8988T (cell line): ENCODE measurements at places on chromosomes 2 and 18.

DNA sequence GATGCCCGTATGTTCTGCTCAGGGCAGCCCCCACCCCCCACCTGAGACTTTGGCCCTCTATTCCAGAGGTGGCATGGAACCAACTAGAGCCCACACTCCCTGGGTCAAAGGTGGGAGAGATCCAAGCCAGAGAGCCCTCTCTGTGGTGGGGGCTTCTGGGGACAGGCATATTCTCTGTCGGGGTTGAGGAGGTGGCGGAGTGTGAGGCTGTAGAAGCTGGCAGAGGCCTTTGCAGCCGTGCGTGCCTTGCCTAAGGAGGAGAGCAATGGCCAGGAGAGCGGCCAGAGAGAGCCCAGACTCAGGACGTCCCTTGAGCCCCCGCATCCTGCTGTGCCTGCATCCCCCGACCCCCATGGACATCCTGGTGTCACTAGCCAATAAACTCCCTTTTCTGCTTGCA, 79.2 kb upstream of the HPCAL1 start:
- DNase-seq = no peak

DNA sequence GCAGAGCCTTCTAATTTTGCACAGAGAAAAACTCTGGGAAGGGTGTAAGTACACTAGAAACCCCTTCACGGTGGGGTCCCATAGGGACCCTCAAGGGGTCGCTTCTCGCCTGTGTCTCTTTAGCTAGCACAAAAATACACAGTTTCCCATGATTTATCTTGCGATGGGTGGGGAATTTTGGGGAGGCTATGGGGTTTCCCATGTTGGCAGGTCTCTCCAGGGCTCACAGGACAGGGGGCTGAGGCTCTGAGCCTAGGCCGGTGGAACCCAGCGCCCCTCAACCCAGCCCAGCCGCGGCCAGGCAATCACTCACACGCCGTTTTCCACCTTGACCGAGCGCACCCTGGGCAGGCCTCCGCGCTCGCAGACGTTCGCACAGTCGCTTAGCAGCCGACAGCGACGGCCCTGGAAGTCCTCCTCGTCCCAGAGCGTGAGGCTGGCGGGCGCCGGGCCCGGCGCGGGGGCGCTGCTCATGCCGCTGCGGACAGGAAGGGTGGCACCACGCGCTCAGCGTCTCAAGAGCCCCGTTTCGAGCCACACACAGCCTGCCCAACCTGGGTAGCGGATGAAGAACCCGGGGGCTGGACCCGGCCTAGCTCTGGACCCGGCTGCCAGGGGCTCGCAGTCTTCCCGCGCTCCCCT, 398 bp downstream of the CRYBA2 start:
- DNase-seq = no peak

DNA sequence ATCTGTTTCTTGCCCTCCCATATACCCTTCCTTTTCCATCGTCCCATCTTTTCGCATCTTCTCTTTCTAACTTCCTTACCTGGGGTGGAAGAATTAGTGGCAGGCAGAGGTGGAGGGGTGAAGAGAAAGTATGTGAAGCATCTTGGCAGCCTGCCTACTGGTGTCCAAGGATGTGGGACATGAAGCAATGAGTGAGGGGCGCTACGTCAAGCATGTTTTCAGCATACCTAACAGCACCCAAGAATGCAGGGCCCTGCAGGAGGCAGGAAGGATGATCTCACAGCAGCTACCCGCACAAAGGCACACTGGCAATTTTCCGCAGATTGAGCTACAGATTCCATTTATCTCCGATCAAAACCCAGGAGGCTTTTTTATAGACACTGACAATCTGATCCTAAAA, 42.2 kb downstream of the METTL4 start:
- DNase-seq = peak; percentile 48

- DNase-seq = no peak
Measured at GRCh38 chr2:200476836-200477235, 33.0 kb downstream of the KCTD18 start.

DNA sequence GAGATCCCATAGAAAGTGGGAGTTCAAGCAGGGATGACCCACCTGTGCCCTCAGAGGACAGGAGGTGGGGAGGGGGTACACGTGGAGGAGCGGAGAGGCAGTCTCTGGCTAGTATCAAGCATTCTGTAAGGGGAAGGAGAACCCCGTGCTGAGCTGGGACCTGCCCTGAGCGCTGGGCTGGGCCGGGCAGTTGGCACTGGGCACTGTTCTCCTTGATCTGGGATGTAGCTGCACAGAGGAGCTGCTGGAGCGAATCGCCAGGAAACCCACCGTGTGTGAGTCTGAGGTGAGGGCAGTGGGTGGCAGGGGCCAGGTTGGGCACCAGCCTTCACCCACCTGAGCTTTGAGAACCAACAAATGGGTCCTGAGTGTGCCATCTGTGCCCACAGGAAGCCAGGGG, 19.8 kb upstream of the GMPPA start:
- DNase-seq = no peak

GRCh38 chr2:45789317-45789716, 137.8 kb downstream of the PRKCE start:
- no peak for DNase-seq

DNA sequence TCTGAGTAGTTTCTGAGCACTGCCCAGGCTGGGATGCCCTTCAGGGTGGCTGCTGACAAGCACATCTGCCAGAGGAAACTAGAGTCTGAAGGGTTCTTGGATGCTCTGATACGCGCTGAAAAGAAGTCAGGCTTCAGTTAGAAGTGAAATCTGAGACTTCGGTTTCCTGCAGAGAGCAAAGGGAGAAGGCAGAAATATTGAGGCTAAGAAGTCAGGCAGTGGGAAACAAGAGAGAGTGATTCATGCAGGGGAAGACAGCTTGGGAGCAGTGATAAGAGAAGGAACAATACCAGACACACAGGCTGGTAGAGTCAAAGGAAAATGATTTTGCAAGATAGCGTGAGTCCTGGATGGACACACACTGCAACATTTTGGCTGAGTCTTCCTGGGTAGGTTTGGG, 51.0 kb upstream of the BOD1L2 start:
- DNase-seq = no peak

DNA sequence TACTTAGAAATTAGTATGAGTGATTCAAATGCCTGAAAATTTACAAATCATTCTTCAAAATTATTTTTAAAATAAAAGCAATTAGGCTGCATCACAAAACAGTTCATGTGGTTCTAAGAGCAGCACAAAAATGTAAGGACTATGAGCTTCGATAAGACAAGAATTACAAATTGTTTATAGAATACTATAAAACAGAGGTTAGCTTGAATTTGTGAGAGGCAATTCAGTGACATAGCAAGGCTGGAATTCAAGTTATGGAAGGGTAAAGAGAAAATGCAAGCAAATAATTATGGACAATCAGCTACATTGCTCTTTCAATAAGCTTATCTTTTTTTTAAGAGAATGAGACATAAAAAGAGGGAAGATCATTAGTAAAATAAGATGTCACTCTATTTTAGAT, 7.1 kb upstream of the XIRP2 start:
- no peak for DNase-seq

DNA sequence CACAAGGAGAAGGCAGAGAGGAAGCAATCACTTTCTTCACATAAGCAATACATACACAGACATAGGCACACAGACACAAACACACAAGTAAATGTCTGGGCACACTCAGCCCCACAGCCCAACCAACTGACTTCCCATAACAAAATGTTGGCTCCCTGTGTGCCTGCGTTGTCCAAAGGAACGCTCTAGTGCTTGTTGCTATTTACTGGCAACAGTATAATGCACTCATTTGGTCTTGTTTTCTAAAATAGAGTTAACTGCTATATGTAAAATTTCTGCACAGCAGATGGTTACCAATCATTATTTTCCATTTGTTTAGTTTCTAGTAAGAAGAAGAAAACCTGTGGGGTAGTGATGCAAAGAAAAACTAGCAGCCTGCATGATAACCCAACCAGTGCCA, 16.5 kb downstream of the FIGN start:
- DNase-seq = no peak

DNA sequence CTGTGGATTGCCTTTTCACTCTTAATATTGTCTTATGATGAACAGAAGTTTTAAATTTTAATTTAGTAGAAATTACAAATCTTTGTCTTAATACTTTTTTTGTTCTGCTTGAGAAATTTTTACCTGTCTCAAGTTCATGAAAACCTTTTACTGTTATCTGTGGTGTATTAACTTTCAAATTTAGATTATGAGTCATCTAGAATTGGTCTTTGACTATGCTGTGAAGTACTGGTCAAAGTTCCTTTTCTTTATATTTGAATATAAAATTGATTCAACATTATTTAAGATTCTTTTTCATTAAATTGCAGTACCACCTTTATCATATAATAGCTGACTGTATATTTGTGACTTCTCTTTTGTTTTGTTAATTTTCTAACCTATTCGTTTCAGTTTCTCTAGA, 1385.5 kb upstream of the ZEB2 start:
- DNase-seq = no peak

DNA sequence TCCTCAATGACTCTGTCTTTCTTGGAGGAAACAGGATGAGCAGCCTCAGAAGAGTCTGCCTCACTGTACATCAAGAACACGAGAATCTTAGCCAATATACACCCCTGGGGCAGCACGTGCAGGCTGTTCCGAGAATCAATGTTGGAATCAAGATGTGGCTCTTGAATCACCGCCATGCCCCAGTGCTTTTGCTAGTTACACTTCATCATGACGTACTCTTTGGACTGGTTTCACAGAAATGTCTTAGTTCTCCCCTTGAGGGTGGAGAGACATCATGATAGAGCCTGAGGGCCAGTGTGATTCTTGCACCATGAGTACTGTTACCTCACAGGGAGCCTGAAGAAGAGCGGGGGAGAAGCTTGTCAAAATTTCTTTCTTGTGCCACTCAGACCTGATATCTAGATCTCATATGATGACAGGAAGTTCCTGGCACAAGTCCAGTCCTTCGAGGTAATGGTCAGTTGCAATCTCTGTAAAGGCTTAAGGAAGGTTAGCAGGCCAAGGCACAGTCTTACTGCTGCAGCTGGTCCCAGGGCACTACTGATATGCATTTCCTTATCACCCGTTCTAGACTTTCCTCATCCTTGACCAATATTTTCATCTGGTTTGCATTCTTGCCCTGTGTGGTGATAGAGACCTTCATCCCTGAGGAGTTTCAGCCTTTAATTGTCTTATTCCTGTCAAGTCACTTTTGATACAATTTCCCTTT, 28.2 kb upstream of the STAT4 start:
- no peak for DNase-seq

DNA sequence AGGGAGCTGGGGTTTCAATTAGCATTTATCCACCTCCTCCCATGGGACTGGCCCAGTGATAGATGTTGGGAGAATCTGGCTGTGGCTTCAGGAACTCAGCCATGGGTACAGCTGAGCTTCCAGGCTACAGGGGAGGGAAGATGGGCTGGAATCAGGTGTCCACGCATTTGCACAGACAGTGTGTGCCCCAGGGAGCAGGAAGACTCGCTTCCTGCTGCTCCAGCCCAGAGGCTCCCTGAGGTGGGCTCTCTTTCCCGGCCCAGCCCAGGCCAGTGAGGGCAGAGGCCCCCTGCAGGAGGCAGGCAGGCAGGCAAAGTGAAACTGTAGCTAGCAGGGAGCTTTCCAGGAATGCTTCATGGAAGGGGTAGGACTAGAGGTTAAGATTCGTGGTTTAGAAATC, 28.7 kb downstream of the DYSF start:
- DNase-seq = no peak

- DNase-seq = no peak
Measured at GRCh38 chr2:120352696-120353590, 7.0 kb downstream of the INHBB start.

- DNase-seq = no peak
Measured at GRCh38 chr2:56227811-56228210, 44.0 kb downstream of the CCDC85A start.

- peak; percentile 92 for DNase-seq
Measured at GRCh38 chr2:233974530-233975071, 57.4 kb downstream of the TRPM8 start.

GRCh38 chr2:64651590-64651989, 2.1 kb downstream of the SERTAD2 start:
- DNase-seq = no peak

DNA sequence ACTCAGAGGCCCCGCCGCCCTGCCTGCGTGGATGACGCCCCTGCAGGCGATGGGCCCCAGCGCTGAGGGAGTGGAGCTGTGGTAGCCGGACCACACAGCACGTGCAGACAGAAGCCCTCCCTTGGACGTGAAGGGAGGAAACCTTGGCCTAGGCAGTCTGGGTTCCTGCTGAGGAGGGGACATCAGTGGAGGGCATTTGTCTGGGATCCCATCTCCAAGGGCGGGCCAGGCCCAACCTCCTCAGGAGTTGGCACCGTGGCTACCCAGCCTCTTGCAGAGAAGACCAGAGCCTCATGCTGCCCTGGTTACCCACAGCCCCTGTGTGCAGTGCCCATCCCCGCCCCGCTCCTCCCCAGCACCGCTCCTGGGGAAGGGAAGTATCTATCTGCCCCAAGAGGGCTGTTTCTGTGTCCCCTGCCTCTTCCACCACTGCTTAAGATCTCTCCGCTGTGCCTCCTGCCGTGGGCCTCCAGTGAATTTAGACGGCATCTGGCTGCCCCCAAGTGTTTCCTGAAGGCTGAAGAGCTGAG, 241.8 kb downstream of the KLHL29 start:
- no peak for DNase-seq

DNA sequence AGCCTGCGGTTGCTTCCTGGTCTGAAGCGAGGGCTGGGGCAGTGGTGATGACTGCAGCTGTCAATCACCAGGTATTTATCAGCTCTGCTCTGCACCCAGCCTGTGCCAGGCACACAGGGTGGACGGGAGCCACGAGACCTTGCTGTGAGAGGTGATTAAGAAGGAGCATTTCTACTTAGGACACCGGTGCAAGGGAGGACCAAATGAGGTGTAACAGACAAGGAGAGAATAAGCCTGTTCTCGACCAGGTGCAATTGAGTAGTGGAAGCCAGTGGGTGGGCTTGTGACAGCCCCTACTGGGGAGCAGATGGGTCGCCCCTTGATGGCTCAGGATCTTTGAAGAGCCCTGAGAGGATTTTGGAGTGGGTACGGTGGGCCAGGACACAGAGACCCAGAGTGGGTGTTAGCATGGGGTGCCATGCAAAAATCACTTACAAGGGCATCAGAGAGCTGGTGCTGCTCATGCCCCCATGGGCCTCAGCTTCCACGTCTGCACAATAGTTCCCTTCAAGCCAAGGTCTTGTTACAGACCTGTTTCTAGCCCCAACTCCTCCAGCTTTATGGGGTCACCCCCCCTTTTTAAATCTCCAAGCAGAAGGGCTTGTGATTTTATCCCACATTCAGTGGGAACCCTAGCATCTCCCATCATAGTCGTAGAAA, 24.6 kb downstream of the GPR55 start:
- DNase-seq = no peak

GRCh38 chr18:62325806-62326645, 916 bp downstream of the TNFRSF11A start:
- DNase-seq = no peak

DNA sequence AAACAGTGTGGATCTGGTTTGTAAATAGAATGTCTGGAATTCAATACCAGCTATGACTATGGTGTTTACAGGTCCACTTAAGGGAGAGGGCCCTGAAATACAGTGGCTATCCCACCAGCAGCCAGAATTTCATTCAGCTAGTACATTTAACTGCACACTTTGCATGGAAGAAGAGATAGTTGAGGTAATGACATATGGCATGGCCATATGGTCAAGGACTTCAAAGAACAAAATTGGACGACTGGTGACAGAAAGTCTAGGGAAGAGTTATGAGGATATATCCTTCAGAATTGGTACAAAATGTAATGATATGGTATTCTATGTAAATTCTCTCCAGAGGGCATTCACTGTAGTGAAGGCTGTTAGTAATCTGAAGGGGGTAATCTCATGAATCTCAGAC, 105.0 kb downstream of the IKZF2 start:
- no peak for DNase-seq

GRCh38 chr2:234853729-234854128, 98.1 kb upstream of the SH3BP4 start:
- DNase-seq = no peak

- no peak for DNase-seq
Measured at GRCh38 chr2:190961918-190962487, 52.0 kb downstream of the STAT1 start.
